ENCODE measurements at places on chromosomes 12 and 14.

GRCh38 chr14:69716478-69717187 is 50.3 kb upstream of the SRSF5 start:
- H3K27me3 ChIP-seq, result no peaks in the 10 kb centered on the region
- H3K4me3 ChIP-seq, result no peak overlapping the region
- DNase-seq, result no peak
- H3K4me1 ChIP-seq, result peaks cover 25% of the 10 kb centered on the region
- no peak overlapping the region for H3K27ac ChIP-seq

DNA sequence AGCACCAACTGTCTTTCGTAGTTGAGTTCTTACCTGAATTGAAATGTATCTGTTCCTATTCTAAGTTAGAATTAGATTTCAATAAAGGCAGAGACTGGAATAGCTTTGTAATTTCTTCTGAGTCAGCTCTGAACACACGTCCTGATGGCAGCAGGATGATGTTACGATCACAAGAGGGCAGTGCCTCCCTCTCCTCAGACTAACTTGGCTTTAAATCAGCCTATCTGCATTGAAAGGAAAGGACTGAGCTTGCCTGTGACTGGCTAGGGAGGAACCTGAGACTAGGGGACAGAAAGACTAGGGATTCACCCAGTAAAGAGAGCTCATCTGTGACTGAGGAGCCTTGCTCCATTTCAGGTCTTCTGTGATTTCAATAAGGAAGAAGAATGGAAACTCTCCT is 323.7 kb upstream of the OR4E1 start:
- DNase-seq, result no peak
- H3K27me3 ChIP-seq, result no peaks in the 10 kb centered on the region
- no peaks in the 10 kb centered on the region for H3K4me1 ChIP-seq
- H3K4me3 ChIP-seq, result peak overlapping the region; percentile 35
- H3K27ac ChIP-seq, result peak overlapping the region; percentile 69
- H3K36me3 ChIP-seq, result no peaks in the 10 kb centered on the region

DNA sequence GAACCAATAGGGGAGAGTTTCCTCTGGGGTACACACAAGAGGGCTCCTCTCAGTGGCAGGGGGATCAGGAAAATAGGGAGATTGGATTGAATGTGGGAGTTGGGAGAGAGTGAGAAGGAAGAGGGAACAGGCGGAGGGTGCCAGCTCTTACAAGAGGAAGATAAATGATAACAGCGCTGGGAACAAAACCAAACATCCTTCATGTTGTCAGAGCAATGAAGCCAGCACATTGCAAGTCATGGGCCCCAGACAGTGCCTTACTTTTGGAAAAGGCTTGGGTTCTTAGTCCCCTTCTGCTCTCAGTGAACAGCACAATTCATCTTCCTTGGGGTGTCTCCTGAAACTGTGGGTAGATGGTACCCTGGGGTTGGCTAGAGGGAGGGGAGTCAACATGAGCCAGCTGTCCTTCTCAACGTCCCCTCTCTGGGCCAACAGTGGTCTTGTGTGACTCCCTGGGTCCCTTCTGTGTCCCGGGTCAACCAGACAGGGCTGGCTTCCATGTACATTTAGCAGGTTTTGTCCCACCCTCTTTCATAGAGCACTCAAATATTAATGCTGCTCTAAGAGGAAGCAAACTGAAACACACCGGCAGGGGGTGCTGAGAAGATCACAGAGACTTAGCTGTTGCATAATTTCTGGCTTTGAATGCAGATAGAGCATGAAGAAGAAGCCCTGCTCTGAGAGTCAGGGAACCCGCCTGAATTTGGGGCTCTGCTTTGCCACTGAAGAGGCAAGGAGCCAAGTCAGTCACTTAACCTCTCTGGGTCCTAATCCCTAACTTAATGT is 138.5 kb downstream of the ESRRB start:
- no peak for DNase-seq
- H3K4me3 ChIP-seq, result no peak overlapping the region
- no peak overlapping the region for H3K27ac ChIP-seq
- H3K4me1 ChIP-seq, result no peaks in the 10 kb centered on the region

GRCh38 chr12:6364044-6364374 is 11.4 kb downstream of the SCNN1A start:
- peak overlapping the region; percentile 75 for H3K27ac ChIP-seq
- no peak for DNase-seq
- H3K27me3 ChIP-seq, result no peaks in the 10 kb centered on the region
- peaks cover 16% of the 10 kb centered on the region for H3K4me1 ChIP-seq

GRCh38 chr12:9784816-9785215 is 24.1 kb upstream of the CD69 start:
- no peaks in the 10 kb centered on the region for H3K36me3 ChIP-seq
- DNase-seq, result no peak
- no peak overlapping the region for H3K27ac ChIP-seq
- H3K27me3 ChIP-seq, result no peaks in the 10 kb centered on the region
- H3K4me3 ChIP-seq, result no peak overlapping the region

GRCh38 chr12:110931315-110931728 is 10.9 kb upstream of the MYL2 start:
- DNase-seq, result no peak
- no peaks in the 10 kb centered on the region for H3K36me3 ChIP-seq
- no peak overlapping the region for H3K4me3 ChIP-seq
- H3K27ac ChIP-seq, result no peak overlapping the region

- H3K36me3 ChIP-seq, result no peaks in the 10 kb centered on the region
- no peaks in the 10 kb centered on the region for H3K27me3 ChIP-seq
- H3K4me3 ChIP-seq, result peak overlapping the region; percentile 32
- peak overlapping the region; percentile 56 for H3K27ac ChIP-seq
- no peak for DNase-seq
These were observed 42.8 kb downstream of the NOC4L start for GRCh38 chr12:132186857-132187620.

- H3K4me3 ChIP-seq, result peak overlapping the region; percentile 68
- H3K27me3 ChIP-seq, result peaks cover 13% of the 10 kb centered on the region
- DNase-seq, result no peak
These were observed 68.5 kb upstream of the CAPRIN2 start for GRCh38 chr12:30823156-30823699.

- H3K27ac ChIP-seq, result no peak overlapping the region
- no peak overlapping the region for H3K4me3 ChIP-seq
- no peaks in the 10 kb centered on the region for H3K4me1 ChIP-seq
- DNase-seq, result no peak
These were observed 76.4 kb downstream of the IFNG-AS1 start for GRCh38 chr12:68065687-68066086.

- no peaks in the 10 kb centered on the region for H3K36me3 ChIP-seq
- H3K4me3 ChIP-seq, result no peak overlapping the region
- no peaks in the 10 kb centered on the region for H3K4me1 ChIP-seq
- no peak overlapping the region for H3K27ac ChIP-seq
- H3K27me3 ChIP-seq, result no peaks in the 10 kb centered on the region
These were observed 28.5 kb downstream of the PAWR start for GRCh38 chr12:79662046-79662811.

GRCh38 chr12:41536813-41537490 is 348.8 kb downstream of the PDZRN4 start:
- no peak overlapping the region for H3K4me3 ChIP-seq
- H3K27ac ChIP-seq, result no peak overlapping the region
- DNase-seq, result no peak
- no peaks in the 10 kb centered on the region for H3K27me3 ChIP-seq
- H3K36me3 ChIP-seq, result no peaks in the 10 kb centered on the region

- H3K4me1 ChIP-seq, result no peaks in the 10 kb centered on the region
- no peak overlapping the region for H3K4me3 ChIP-seq
- H3K36me3 ChIP-seq, result no peaks in the 10 kb centered on the region
- H3K27me3 ChIP-seq, result no peaks in the 10 kb centered on the region
- DNase-seq, result peak; percentile 3
- H3K27ac ChIP-seq, result no peak overlapping the region
These were observed 103.9 kb upstream of the MYL2 start for GRCh38 chr12:111024205-111024801.

- H3K36me3 ChIP-seq, result no peaks in the 10 kb centered on the region
- peak; percentile 35 for DNase-seq
- peaks cover 65% of the 10 kb centered on the region for H3K4me1 ChIP-seq
- H3K27me3 ChIP-seq, result no peaks in the 10 kb centered on the region
These were observed 1.6 kb downstream of the LTB4R start for GRCh38 chr14:24312736-24313507.

- H3K27ac ChIP-seq, result no peak overlapping the region
- no peak overlapping the region for H3K4me3 ChIP-seq
- no peaks in the 10 kb centered on the region for H3K36me3 ChIP-seq
These were observed 374.9 kb downstream of the PDZRN4 start for GRCh38 chr12:41563051-41563450.

DNA sequence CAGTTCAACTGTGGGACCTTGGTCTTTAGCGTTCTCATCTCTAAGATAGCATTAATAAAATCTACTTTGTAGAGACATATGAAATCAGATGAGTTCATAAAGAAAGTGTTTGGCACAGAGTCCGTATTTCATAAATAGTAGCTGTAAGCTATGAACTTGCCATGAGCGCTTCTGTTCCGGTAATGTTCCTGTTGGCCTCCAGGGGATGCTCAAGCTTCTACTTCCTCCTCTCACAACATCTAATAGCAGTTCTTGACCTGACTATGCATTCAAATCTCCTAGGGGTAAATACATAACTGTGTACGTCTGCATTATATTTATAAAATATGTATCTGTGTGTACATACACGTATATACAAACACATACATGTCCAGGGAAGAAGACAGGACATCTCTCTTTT is 288.2 kb upstream of the TMPO start:
- H3K27me3 ChIP-seq, result no peaks in the 10 kb centered on the region
- no peak overlapping the region for H3K4me3 ChIP-seq
- H3K27ac ChIP-seq, result no peak overlapping the region
- no peaks in the 10 kb centered on the region for H3K4me1 ChIP-seq
- no peaks in the 10 kb centered on the region for H3K36me3 ChIP-seq

DNA sequence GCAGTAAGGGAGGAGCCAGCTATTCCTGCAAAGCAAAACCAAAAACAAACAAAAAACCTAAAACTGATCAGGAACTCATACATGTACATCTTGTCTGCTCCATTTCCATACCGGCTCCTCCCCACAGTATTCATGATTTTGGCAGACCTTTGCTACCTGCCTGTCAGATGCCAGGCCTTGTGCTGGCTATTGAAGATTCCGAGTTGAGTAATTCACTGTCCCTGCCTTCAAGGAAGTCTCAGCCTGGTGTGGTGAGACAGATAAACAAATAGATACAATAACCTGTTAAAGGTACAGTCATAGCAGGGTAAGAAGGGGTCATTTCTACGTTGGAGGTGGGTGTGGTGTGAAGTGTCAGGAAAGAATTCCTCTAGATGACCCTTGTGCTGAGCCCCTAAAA is 42.7 kb downstream of the SUSD6 start:
- no peak overlapping the region for H3K4me3 ChIP-seq
- no peak overlapping the region for H3K27ac ChIP-seq
- H3K27me3 ChIP-seq, result no peaks in the 10 kb centered on the region
- H3K4me1 ChIP-seq, result peaks cover 21% of the 10 kb centered on the region
- H3K36me3 ChIP-seq, result peaks cover 5% of the 10 kb centered on the region

- H3K27me3 ChIP-seq, result no peaks in the 10 kb centered on the region
- DNase-seq, result no peak
- H3K36me3 ChIP-seq, result no peaks in the 10 kb centered on the region
- H3K27ac ChIP-seq, result no peak overlapping the region
- H3K4me3 ChIP-seq, result no peak overlapping the region
These were observed 40.6 kb downstream of the IGF1 start for GRCh38 chr12:102439426-102440405.

DNA sequence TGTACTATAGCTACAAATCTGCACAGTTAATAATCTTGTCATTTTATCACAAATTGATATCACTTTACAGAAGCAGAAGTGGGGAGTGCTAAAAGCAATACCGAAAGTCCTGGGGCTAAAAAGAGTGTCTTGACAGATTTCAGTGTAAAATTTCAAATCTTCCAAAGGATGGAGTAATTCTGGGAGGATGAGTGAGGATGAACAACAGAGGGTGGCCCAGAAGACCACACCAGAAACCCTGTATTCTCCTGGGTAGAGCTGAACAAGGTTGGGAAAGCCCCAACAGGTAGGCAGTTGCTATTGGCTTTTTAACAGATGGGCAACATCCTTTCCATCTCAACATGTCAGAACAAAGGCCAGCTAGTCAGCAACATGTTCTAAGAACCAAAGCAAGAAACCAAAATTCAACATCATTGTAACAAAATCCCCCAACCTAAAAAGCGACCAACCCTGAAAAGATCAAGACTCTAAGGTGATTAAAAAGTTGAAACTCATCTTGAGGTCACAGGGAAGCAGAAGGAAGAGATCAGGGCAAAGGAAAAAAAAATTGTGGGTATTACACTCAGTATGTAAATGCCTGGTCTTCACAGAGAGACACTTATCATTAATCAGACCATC is 38.8 kb downstream of the CBX5 start:
- H3K27me3 ChIP-seq, result no peaks in the 10 kb centered on the region
- DNase-seq, result no peak
- H3K27ac ChIP-seq, result no peak overlapping the region
- H3K4me3 ChIP-seq, result no peak overlapping the region
- H3K36me3 ChIP-seq, result peaks cover 22% of the 10 kb centered on the region

DNA sequence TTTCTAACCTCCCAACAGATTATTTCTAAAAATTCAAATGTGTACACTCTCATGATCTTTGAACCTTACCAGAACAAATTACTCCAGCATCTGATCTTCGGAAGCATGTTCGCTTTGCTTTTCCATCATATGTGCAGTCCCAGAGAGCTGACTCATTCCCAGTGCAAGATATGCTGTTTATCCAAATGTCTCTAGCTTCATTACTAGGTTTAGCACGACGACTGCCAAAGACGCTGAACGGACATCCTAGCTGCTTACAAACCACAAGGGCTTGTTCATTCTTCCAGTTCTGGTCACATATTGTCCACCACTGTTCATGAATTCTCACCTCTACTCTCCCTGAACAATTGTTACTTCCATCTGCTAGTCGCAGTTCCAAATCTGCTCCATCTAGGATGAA is 40.5 kb downstream of the CD163L1 start:
- no peaks in the 10 kb centered on the region for H3K4me1 ChIP-seq
- no peaks in the 10 kb centered on the region for H3K27me3 ChIP-seq
- H3K4me3 ChIP-seq, result no peak overlapping the region
- H3K27ac ChIP-seq, result no peak overlapping the region

DNA sequence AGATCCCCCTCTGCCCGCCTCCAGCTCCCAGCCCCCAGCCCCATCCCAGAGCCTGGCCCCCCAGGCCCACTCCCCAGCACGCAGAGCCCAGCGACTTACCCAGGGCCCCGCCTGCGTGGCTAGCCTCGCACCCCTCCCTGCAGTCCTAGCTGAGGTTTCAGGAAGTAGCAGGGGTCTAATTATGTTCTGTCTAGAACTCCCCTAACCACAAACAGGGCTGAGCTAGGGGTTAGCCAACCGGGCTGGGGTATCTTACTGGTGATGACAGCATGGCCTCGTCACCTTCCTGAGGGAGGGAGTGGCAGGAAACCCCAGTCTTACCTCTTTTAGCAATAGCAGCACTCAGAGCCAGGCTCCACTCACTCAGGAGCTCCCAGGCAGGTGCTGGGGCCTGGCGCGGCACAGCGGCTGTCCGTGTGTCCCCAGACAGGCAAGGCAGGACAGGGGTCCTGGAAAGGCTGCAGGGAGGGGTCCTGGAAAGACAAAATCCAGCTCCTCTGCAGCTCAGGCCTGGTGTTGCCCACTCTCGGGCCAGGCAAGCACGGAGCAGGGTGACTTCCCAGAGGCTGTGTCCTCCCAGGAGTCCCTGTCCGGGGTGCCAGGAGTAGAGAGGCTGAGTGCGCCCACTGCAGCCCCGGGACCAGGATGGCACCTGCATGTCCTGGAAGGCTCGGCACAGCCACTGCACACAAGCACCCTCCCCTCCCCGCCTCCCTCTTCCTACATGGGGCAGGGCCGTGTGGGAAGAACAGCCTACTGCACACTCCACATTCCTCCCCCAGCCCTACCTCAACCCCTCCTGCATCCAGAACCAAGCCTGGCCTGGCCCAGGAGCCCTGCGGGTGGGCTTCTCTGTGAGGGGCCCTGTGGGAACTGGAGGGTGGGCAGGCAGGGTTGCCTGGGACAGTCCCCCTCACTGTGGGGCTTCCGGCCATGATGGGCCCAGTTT is at the start of gene GPR132:
Gene GPR132, minus strand, starts transcription at position 151 of the 949 bp plus-strand sequence. CDS start 10,010 bp downstream, outside the sequence.
- H3K4me1 ChIP-seq, result peaks cover 80% of the 10 kb centered on the region
- H3K36me3 ChIP-seq, result no peaks in the 10 kb centered on the region
- H3K27me3 ChIP-seq, result no peaks in the 10 kb centered on the region
- H3K4me3 ChIP-seq, result peak within 1 kb of the TSS; percentile 89

All from effector memory CD4-positive, alpha-beta T cell (primary cell).